ENCODE measurements at places on chromosomes 4 and X.
A peak's percentile ranks its signal among the peaks of the same experiment; 100 is the strongest.

GRCh38 chr4:55736605-55737183, 82.9 kb upstream of the EXOC1L start:
- ATAC-seq = no peak

DNA sequence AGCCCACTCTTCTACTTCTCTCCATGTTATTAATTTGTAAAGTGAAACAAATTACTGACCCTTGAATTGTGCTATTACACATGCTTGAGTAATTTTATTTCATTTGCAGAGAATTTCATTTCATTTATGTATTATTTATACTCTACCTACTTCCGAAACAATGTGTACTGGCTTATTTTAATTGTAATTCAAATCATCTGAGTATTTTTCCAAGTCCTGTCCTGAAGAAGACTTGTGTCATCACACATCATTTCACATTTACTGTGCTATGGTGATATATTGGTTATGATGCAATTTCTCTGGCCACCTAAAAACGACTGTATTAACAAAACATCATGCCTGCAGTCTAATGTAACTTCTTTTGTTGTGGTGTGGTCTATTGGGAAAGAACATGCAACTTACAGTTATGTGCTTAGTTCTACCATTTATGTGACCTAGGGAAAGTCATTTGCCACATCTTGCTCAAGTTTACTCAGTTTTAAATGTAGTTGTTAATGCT, 384.5 kb downstream of the RPA4 start:
- ATAC-seq = peak; percentile 39

DNA sequence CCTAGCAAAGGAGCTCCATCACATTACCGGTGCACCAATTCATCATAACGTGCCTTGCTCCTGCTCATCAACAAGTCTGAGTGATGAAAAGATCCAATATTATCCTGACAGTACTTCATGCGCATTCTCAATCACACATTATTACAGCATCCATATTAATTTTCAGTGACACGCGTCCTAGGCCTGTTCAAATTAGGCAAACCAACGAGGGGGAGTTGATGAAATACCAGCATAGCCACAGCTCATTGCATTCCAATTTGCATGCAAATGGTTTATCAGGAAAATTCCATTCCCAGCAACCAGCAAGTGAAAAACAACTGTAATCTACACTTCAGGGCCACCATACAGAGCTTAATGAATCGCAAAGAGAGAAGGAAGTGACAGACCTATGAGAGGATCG, 236.9 kb downstream of the DCLK2 start:
- ATAC-seq = no peak

GRCh38 chr4:186105647-186106321, 1.3 kb downstream of the FAM149A start:
- no peak for ATAC-seq

- ATAC-seq = no peak
Measured at GRCh38 chr4:183823434-183823833, 81.7 kb upstream of the STOX2 start.

DNA sequence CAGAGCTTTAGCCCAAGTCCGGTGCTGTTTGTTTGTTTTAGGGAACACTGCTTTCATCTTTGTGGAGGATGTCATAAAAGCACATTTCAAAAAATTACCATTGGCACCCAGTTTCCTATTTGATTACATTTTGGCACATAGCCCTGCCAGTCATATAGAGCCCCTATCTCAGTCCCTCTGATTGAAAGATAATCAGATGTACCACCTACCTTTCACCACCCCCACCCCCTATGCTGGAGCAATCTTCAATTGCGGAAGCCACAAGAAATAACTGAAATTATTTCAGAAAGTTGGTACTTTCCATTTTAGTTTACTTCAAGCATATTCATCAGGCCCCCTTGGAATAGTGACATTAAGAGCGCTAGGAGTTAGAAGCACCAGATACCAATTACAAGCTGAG, 136.7 kb upstream of the RPL34 start:
- no peak for ATAC-seq

DNA sequence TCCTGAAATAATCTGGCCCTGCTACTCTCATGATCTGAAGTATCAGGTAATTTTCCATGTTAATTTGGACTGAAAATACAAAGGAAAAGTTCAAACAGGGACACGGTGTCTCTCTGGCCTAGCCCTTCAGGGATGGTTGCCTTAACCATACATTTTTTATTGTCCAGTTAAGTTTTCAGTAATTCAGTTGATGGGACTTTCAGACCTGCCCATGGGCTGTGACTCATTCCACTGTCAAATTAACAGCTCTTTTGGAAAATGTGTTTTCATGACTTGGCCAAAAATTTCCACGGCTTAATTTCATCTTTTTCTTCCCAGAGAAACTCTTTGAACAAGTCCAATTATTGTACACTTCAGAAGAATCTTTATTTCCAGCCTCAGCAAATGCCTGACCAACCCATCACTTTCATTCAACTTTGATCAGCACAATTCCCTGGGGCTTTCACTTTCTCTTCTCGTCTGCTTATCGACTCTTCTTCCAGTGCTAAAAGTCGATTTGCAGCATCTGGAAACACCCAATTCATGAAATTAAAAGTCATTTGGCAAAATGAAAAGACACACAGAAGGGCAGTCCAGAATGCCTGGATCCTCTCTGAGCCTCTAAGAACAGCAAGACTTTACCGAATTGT, 293.9 kb downstream of the RAB28 start:
- ATAC-seq = no peak

DNA sequence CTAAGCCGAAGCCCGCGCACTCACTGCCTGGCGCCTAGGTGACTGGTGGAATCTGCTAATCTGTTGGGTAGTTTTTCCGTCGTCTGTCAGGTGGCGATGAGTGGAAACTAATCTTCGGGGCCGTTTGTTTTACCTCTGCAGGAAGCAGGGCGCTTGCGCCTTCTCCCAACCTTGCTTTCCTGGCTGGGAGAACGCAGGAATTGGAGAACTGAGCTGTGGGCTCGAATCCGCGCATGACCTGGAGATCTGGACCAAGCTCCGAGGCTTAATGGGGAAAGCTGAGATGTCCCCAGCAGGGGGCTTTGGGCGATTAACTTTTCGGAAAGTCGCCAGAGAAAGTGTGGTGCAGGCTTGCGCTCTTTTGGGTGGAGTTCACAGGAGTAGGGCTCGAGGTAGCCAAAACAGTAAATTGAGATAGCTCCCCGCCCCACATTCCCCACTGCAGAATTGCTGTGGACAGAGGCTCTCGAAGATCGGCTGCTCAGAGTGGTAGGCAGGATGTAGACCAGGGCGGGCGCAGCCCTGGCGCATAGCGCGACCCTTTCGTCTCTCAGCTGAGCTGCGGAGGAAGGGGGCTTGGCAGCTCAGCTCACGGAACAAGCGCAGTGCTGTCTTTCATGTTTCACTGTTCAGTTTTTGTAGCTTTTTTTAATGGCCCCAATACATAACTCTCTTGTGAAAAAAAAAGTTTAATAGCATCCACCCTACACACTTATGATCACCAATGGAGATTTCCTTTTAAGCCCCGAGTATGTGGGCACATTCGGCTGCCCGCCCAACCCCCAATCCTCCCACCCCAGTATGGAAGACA, 2.7 kb upstream of the FGF5 start:
- ATAC-seq = no peak

- no peak for ATAC-seq
Measured at GRCh38 chr4:76758996-76759395, 138.9 kb downstream of the SOWAHB start.

DNA sequence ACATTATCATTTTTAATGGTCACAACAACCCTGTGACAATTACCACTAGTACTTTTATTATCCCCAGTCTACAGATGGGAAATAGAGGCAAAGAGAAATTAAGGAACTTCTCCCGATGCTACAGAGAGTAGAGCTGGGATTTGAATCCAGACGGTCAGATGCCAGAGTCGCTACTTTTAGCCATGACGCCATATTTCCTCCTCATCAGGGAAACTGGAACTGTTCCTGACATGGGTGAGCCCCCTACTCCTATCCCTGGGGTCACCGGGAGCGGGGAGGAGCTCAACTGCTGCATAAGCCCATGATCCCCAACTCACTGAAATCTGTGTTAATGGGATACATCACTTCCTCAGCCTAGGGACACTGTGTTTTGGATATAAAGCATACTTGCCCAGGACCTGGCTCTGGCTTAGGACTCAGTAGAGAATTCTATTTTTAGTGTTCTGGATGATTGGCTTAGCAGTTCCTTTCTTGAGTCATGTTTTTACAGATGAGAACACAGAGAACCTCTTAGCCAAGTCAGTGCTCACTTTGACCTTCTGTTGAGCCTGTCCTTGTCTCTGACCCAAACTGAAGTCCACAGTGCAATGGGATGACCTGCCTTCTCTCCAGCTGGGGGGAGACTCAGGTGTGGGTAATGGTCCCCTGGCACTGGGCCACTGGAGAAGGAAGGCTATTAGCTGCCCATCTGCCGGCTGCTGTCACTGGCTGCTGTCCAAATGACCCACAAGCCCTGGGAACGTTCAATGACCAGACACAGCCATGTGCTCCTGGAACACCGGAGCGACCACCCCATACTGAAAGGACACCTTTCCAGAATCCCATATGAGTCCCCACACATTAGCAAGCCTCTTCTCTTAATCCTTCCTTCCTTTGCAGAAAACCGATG, 90.8 kb upstream of the SHISA3 start:
- ATAC-seq = peak; percentile 65

DNA sequence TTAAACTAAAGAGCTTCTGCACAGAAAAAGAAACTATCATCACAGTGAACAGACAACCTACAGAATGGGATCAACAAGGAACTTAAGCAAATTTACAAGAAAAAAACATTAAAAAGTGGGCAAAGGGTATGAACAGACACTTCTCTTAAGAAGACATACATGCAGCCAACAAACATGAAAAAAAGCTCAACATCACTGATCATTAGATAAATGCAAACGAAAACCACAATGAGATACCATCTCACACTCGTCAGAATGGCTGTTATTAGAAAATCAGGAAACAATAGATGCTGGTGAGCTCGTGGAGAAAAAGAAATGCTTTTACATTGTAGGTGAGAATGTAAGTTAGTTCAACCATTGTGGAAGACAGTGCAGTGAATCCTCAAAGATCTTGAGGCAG, 27.8 kb downstream of the PAPSS1 start:
- no peak for ATAC-seq

DNA sequence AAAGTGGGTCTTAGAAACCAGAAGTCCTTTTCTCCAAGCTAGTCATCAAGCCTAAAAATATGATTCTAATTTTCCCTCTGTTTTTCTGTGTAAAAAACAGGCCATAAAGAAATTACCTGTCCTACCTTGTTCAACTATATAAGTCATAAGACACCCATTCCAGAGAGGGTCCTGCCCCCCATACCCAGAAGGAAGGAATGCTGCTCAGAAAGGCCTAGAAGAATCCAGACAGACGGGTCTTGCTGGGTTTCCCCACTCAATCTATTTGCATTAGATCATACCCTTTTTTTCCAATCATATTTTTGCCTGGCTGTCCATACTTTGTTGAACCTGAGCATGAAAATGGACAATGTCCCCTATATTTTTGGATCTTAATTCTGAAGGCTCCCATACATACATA, 16.3 kb upstream of the XAGE2 start:
- no peak for ATAC-seq

GRCh38 chrX:148567229-148567628, 66.8 kb downstream of the AFF2 start:
- ATAC-seq = no peak

- ATAC-seq = no peak
Measured at GRCh38 chr4:67546971-67547370, 1.7 kb upstream of the CENPC start.

DNA sequence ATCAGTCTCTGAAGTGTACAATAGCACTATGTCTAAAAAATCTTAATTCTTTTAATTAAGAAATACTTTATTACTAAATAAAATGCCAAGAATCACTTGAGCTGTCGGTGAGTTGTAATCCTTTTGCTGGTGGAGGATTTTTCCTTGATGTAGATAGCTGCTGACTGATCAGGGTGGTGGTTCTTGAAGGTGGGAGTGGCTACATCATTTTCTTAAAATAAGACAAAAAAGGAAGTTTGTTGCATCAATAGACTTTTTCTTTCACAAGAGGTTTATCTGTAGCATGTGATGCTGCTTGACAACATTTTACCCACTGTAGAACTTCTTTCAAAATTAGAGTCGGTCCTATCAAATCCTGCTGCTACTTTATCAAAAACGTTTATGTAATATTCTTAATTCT, 68.8 kb upstream of the ZC4H2 start:
- no peak for ATAC-seq

GRCh38 chrX:68666580-68666979, 19.1 kb downstream of the STARD8 start:
- no peak for ATAC-seq

DNA sequence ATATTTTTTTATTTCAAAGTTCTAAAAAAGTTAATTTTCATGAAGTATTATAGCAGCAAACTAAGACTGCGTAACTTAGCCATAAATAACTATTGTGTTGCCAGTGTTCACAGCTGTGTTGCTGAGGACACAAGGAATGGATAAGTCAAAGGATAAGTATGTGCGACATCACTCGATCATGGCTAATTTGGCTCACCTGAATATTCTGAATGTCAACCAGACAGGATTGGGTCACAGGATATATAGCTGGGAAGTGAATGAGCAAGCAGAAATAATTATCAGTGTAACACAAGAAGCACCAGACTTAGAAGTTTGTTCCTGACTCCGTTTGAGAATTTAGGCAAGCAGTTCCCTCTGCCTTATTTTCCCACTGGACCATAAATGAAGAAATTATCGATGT, 33.9 kb downstream of the PRDM8 start:
- ATAC-seq = peak; percentile 43

DNA sequence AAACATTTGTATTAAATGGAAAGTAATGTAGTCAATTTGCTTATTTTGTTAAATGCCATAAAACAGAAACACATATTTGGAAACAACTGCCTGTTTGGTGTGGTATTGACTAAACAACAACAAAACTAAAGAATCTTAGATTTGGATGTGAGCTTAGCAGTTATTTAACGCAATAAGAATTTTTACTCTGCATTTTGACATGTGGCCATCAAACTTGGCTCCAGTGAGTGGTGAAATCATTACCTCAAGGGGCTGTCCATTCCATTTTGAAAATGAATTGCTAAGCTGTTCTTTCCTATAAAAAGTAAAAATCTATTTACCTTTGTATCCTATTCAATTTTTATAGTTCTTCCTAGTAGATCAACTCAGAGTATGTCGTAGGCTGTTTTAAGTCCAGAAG, 84.2 kb downstream of the DKK2 start:
- no peak for ATAC-seq

DNA sequence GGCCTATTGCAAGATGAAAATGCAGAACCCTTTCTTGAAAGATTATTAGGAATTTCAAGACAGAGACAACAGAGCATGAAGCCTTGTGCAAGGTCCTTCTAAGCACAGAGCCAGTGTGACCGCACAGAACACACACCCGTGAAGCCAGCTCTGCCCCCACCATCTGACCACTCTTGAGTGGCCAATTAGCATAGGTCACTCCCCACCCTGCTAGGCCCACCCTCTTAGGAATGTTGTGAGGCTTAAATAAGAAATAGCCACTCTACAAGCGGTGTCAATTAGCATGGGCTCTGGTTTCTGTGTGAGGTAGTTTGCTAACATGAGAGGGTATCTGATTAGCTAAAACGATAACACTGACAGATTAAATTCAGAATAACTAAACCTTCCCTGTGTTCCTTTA, 152.9 kb downstream of the PTTG2 start:
- ATAC-seq = no peak
